Activated gamma-delta T cell treated with anti-CD3 and anti-CD28 coated beads, Interleukin-2, amount 50 U/mL, for 16 hours (primary cell): ENCODE measurements at places on chromosomes 5 and 9.

DNA sequence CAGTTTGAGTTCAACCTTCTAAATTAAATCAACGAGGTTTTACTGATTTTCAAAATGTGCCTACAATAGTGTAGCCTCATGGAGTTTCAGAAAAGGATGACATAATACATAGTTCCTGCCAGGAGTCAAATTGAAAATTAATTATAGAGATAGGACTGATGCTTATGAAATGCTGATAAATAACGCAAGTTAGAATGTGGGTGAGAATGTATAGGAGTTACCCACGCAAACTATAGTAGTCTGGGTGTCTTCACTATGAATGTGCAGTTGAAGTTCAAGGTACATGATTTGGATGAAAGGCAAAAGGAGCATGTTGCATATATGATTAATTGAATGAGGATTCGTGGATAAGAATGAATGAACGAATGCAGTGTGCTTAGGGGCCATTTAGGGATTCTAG lies 95.7 kb downstream of the SV2C start:
- no peak for DNase-seq

DNA sequence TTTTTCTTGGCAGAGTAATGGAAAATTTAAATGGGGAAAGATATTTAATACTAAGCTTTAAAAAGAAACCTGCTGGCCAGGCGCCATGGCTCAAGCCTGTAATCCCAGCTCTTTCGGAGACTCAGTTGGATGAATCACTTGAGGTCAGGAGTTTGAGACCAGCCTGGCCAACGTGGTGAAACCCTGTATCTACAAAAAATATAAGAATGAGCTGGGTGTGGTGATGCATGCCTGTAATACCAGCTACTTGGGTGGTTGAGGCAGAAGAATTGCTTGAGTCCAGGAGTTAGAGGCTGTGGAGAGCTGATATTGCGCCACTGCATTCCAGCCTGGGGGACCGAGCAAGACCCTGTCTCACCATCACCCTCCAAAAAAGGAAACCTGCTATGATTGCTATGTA lies 32.8 kb downstream of the TUT7 start:
- DNase-seq = no peak

- peak; percentile 78 for DNase-seq
These were observed 124.4 kb downstream of the C9orf50 start for GRCh38 chr9:129496473-129497004.

DNA sequence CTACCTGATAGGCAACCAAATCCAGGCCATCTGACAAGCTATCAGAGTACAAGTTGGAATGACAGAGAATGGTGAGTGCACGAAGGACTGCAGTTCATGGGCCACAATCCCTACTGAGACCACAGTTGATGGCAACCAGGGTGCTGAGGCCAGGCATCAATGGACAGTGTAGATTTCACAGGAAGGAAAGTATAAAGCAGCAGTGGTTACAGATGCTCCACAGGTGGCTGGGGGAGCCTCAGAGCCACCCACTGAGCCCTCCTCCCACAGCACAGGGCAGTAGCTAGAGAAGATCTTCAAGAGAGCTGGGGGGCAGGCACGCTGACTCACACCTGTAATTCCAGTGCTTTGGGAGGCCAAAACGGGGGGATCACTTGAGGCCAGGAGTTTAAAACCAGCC lies 49.4 kb downstream of the RETREG1 start:
- DNase-seq = no peak

- DNase-seq = peak; percentile 0
These were observed 379.6 kb downstream of the MLLT3 start for GRCh38 chr9:20242510-20243189.

DNA sequence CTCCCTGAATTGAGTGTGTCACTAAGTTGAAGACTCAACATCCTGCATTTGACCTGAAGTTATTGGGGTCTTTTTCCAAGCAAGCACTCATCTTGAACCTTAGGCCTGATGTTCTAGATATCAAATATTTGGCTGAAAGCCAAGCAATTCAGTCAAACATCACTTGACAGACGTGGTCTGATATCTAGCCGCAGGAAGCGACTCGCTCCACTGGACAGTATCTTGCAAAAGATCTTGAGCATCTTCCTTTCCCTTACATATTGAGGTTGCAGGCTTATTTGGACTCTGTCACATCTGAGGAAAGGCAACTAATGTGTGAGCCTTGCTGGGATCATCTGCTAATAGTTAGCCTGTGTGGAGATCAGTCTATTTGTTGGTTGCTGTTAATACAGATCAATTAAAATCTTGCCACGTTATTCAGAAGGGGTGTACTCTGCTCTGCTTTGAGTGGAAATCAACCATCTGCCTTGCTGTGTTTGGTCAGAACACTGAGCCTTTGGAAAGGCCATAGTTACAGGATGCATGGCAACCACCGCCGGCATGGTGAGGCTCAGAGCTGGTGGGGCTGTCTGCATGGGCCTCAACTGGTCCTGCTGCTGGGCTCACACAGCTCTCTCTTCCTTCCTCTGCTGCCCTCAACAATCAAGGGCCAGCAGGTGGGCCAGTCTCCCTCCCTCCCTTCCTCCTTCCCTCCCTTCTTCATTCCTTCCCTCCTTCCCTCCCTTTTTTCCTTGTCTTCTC lies 166.9 kb upstream of the KLF9 start:
- DNase-seq = no peak

- no peak for DNase-seq
These were observed 160.5 kb downstream of the ENTREP1 start for GRCh38 chr9:69485466-69485865.

DNA sequence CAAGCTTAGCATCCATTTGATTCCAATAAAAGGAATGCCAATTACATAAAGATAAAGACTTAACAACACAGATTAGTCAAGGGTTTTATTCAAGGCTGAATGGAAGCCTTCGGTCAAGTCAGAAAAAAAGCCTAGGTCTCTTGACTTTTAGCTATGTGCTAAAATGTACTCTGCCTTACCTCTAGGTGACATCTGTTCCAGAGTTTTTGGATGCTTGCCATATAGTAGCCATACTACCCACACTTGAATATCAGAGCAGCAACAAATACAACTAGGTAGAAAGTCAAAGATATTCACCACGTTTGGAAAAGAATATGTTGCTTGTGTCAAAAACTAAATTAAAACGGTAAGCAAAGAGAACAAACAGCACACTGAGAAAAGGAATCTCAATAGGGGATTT lies 484.7 kb downstream of the ELAVL2 start:
- no peak for DNase-seq

DNA sequence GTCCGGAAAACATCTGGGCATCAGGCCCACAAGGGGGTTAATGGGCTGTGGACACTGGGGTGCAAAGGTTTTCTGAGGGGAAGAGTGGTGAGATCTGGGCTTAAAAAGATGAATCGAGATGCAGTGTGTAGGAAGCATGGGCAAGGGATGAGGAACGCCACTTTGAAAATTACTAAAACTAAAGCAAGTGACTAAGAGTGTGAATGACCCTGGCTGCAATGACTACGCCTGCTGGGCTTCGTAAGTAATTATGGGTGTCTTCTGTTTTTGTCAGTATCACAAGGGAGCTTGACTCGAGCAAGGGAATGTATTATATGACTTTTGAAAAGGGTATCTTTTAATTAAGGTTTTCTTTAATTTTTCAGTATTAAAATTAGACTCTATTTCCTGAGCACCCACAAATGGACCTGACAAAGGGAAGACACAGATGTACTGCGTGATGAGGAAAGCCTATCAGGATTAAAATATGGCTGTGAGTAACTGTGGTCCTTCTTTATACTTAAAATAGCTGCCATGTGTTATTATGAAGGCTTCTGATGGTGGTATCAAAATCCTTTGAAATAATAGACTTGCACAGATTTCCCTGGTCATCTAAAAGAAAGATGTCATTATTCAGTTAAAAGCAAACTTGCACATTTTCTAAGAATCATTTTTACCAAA lies 4.2 kb downstream of the CTXN3 start:
- DNase-seq = no peak

- DNase-seq = no peak
These were observed 272.0 kb downstream of the HSPA4 start for GRCh38 chr5:133323494-133324457.
